ENCODE measurements at places on chromosomes 5 and 9.

- DNase-seq = no peak
Observed at GRCh38 chr5:172452398-172453205, 1.7 kb downstream of the SH3PXD2B start.

GRCh38 chr5:133384903-133385302, 227.4 kb downstream of the FSTL4 start:
- DNase-seq = no peak

GRCh38 chr5:86374611-86375010, 243.1 kb upstream of the COX7C start:
- DNase-seq = no peak

- DNase-seq = no peak
Observed at GRCh38 chr5:82784521-82784920, 292.7 kb downstream of the TMEM167A start.

- no peak for DNase-seq
Observed at GRCh38 chr5:97499605-97500004, 316.6 kb upstream of the RIOK2 start.

DNA sequence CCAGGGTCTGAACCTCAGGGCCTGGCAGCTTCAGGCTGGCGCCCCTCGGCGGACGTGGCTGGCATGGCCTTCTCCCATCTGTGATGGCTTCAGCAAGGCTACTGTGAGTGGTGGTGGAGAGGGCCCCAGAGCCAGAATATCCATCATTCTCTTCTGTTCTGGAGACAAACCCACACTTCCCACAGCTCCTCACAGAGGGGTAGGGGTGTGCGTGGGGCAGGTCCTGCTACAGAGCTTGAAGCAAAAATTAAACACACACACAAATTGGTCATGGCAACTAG, 9.6 kb downstream of the GPX3 start:
- DNase-seq = no peak

DNA sequence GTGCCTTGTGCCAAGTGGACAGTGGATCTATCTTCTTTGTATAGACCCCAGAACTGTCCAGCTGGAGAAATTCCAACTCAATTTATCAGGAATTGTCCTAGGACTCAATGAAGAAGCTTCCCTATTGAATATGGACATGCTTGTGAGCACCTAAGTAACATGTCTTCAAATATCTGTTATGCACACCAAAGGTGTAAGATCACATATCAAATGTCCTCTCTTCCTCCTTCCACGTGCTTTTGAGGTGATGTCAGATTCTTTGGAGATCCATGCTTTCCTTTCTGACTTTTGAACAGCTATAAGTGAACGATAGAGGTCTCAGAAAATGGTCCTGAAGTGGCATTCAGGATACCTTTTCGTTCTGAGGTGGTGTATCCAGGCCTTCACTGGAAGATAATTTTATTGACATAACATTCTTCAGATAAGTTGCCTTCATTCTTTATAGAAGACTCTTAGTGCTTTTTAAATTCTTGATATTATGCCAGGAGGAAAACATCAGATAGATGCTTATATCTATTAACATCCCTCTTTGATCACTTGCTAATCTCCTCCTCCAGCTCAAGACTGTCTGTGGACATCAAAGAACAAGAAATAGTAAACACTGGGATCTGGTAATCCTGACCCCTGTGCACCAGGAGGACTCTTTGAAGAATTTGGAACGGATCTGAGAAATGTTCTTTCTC, 246.4 kb downstream of the SMARCA2 start:
- no peak for DNase-seq

GRCh38 chr5:107524111-107524510, 146.6 kb downstream of the EFNA5 start:
- DNase-seq = no peak

DNA sequence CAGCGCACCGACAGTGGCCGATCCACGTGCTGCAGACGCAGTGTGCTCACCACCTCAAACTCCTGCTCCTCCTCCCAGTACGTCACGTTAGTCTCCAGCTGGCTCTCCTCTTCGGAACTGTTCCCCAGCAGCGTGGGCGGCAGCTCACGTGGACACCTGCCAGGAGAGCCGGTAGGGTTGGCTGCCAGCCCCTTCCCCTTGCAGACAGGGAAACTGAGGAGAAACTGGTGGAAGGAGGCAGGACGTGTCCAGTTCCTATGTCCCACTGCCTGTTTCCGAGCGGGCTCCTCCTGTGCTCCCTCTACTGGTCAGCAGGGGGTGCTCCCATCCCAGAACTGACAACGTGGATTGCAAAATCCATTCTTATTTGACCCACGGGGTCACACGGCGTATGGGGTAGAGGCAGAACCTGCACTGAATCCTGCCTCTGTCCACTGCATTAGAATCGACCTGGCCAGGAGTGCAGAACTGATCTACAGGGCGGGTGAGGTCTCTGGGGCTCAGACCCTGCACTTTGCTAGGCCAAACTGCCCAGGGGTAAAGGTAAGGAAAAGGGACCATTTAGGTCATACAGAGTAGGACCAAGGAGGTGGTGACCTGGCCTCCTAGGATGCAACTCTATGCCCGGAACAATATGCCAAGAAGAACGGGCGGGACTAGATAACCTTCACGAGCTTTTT, 25.7 kb downstream of the PDGFRB start:
- peak; percentile 90 for DNase-seq

- no peak for DNase-seq
Observed at GRCh38 chr9:136722969-136723356, 10.6 kb downstream of the DIPK1B start.

DNA sequence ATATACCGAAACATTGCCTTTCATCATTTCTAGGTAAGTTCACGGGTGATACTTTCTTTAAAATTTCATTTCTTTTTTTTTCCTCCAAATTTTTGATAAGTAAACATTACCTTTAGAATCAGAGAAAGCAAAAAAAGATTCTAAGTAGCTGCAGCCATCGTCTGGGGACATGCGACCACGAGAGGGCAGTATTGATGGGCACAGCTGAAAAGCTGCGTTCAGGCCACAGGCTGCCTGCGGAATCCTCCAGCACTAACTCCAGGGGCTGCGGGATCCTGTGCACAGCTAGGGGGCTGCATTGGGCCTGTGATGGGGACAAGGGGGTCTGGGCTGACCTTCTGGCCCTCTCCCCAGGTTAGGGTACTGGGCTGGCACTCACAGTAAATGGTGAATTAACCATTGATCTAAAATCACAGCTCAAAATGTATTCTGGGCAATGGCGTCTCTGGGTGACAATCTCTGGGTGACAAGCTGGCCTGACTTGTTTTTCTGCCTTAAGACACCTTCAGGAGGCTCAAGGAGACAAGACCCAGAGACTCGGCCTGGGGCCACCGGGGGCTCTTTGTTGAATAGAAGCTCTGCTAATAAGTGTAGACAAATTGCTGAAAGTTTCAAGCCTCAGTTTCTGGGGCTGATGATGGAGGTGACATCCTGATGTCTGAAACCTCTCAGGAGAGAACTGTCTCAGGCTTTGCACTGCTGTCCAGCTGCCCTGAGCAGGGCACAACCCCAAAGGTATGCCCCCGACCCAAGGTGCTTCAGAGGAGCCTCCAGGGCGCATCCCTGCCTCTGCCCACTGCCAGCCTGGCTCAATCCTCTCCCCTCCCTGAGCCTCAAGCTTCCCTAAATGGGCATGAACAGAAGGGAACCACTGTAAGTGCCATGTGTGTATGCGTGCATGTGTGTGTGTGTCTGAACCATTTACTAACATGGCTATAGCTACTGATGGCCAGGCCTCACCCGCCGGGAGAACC, 44.3 kb upstream of the SARDH start:
- peak; percentile 83 for DNase-seq

GRCh38 chr5:31459594-31459993, 72.3 kb downstream of the DROSHA start:
- no peak for DNase-seq

DNA sequence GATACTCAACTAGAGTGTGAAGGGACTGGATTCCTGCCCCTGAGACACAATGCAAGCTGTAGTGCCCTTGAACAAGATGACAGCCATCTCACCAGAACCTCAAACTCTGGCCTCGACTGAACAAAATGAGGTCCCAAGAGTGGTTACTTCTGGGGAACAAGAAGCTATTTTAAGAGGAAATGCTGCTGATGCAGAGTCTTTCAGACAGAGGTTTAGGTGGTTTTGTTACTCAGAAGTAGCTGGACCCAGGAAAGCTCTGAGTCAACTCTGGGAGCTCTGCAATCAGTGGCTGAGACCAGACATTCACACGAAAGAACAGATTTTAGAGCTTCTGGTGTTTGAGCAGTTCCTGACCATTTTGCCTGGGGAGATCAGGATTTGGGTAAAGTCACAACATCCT, 2.4 kb downstream of the ZNF483 start:
- no peak for DNase-seq

DNA sequence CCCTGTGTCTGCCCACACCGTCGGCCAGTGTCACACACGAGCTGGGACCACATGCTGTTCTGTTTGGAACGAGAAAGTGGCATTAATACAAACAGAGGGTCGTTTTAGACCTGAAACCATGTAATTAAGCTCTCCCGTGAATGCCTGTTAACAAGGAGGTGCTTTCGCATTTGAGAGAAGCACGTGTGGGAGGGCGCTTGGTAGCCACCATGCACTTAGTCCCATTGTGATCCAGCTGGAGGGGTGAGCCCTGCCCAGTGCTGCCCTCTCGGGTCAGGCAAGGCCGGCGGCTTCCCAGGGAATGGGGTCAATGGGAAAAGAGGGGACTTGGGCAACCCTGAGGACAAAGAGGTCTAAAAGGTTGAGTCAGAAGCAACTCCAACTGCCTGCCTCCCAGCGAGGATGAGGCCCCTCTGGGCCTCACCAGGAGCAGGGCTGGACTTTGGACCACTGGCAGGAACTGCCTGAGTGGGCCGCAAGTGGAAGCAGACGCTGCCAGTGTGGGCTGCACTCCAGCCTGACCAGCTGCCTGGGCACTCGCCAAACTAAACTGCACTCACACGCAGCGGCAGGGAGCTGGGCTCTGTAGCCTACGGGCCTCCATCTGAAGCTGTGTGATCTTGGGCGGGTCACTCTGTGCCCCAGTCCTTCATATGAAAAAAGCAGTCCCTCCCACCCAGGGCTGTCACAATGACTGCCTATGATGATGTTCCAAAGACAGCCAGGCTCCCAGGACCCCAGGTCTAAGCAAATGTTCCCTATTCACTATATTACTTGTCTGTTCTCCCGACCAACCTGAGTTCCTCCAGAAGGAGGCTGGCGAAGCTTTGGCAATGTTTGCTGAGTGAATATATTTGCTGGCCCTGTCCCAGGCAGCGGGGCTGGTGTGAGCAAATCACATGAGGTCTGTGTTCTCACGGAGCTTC, 195.7 kb downstream of the CDK5RAP2 start:
- no peak for DNase-seq

DNA sequence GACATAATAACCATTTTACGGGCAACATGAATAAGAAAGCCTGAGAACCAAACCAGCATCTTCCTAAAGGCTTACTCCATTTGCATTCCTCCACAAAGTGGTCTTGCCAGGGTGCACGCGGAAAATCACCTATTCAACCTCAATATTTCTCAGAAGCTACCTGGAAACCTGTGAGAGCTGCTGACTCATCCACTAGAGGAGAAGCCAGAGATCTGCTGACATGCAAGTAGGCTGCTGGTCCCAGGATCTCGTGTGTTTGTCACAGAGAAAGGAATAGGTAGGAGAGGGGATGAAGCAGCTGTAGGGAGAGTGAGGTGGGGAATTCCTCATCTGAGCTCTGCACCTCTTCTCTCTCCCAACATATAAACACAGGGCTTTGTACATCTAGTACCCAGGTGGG, 138.1 kb downstream of the ADAMTS12 start:
- DNase-seq = no peak

DNA sequence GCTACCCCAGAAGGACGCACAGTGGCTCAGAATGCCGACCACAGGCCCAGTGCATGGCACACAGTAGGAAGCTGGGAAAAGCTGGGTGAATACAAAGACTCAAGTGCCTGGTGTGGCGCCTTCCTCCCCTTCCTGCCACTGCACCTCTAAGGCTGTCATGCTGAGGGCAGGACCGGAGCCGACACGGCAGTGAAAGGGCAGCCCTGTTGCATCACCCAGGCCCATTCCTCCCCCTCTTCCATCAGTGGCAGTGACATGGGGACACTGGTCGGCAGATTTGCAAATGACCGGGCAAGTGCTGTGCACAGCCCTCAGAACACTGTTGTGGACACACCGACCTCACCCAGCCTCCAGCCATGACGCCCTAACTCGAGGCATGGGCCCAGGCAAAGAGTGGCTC, 84.0 kb downstream of the STK10 start:
- no peak for DNase-seq

- DNase-seq = no peak
Observed at GRCh38 chr5:151870820-151871219, 53.8 kb downstream of the GLRA1 start.

DNA sequence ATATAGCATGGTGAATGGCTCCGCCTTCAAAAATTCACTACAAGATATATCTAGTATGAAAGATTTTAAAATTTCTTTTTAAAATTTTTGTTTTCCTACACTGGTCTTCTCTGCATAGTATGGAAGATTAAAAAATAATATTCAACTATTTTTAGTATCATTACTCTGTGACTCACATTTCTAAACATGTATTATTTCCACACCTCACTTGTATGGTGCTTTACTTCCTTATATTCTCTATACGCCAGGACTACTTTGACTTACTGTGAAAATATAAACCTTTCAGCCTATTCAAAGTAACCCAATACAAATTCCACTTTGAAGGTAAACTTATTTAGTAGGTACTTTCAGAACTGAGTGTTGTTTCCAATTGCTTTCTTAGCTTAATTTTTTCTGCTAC, 26.8 kb upstream of the TXNDC8 start:
- no peak for DNase-seq

GRCh38 chr9:86503314-86503713, 149.1 kb upstream of the TUT7 start:
- DNase-seq = no peak

DNA sequence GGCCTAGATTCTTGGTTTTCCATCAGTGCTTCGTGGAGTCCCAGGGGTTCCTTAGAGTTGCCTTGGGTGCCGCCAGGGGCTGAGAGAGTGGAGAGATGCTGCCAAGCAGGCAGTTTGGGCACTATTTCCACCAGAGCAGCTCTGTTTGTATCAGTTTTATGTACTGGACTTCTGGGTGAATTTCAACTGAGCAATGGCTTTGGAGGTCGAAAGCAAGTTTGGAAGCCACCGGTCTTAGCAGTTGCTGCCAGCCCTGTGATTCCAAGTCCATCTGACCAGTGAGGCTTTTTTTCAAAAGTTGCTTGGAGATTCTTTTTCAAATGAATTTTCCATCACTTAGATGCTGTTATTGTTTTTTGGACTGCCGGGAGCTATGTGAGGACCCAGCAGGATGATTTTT, 68.5 kb downstream of the ANGPTL2 start:
- no peak for DNase-seq

DNA sequence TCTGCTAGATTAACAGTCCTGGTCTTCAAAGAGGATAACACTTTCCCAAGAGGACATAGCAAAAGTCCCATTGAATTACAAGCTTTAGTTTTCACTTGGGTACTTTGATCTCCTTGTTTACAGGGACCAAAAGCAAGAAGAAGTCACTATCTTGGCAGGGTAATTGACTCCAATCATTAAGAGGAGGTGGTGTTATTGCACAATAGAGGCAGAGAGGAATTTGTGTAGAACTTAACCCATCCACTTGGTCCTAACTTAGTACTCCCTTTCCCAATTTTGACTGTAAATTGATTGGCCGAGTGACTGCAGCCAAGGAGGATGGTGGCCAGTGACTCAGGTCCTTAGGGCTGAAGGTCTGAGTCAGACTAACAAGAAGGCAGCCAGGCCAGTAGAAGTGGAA, 9.3 kb upstream of the TRPC7 start:
- no peak for DNase-seq

GRCh38 chr9:38687389-38687842, 32.5 kb downstream of the FAM240B start:
- DNase-seq = no peak

- DNase-seq = no peak
Observed at GRCh38 chr9:27227192-27227591, 69.8 kb downstream of the EQTN start.

- DNase-seq = no peak
Observed at GRCh38 chr5:82597437-82597836, 319.3 kb upstream of the RPS23 start.
